Upper lobe of right lung (tissue), 1 donor: ENCODE measurements at places on chromosomes 11 and 22. TPM values are rescaled to one million over a fixed set of nuclear protein-coding genes. Genes with fewer than 3 reads are reported as not detected.
A peak's percentile ranks its signal among the peaks of the same experiment; 100 is the strongest.

DNA sequence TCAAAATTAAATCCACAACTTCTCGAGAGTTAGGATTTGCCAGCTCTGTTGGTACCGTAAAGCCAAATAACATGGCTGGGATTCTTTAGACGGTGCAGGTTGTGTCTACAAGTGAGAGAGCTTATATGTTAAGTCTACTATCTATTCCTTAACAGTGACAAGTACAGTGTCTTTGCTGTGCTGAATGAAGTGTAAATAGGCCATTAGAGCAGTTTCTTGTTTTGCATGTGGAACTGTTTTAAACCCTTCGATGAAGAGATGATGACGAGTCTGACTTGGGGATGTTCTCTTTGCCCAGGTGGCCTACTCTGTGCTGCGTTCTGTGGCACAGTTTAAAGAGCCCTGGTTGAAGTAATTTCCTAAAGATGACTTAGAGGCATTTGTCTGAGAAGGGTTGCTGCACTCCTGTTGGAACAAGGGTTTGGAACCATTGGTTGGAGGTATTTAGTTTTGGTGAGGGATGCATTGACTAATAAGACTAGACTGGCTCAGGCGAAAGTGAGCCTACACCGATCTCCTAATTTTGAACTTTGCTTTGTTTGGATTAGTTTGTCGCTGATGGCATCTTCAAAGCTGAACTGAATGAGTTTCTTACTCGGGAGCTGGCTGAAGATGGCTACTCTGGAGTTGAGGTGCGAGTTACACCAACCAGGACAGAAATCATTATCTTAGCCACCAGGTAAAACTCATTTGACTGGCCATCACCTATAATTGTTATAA lies 988 bp downstream of the RPS3 start:
- peaks cover 27% of the 10 kb centered on the region for H3K4me1 ChIP-seq
- DNase-seq, result peak; percentile 6
- peak overlapping the region; percentile 96 for H3K27ac ChIP-seq
- peak overlapping the region; percentile 83 for H3K4me3 ChIP-seq
- H3K36me3 ChIP-seq, result peaks cover 48% of the 10 kb centered on the region

DNA sequence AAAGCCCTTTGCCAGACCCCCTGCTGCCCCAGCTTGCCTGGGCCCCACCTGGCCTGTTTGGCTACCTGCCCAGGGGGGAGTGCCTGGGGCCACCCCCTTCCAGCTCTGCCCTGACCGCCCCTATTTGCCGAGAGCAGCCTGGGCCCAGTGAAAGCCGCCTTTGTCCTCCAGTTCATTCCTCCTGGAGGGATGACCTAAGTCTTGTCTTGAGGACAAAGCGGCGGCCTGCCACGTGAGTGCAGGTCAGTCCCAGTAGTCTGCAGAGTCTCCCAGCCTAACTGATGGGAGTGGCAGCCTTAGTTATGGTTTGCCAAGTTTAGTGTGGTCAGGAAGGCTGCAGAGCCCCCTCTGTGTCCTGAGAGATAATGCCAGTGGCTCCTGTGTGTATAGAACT lies 115.9 kb upstream of the CRYBB3 start:
- no peak overlapping the region for H3K4me3 ChIP-seq
- peaks cover 12% of the 10 kb centered on the region for H3K4me1 ChIP-seq
- no peaks in the 10 kb centered on the region for H3K27me3 ChIP-seq
- H3K27ac ChIP-seq, result no peak overlapping the region
- DNase-seq, result no peak
- no peaks in the 10 kb centered on the region for H3K36me3 ChIP-seq

Gene ABCG4
- 0.14 TPM for total RNA-seq

DNA sequence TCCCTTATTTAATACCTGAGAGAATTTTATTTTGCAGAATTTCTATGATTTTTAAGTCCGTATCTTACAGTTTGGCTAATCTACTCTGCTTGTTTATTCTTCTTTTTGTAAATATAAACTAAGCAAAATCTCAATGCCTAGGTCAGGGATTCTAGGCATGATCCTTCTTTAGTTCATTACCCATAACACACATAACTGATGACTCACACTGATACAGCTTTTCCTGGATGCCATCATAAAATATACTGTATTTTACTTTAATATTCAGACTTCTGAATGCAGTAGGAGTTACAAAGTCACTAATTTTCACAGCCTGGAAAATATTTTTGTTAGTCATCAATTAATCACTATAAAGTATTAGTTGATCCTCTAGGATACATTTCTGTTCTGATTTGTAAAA lies 898.2 kb upstream of the RAG2 start:
- no peaks in the 10 kb centered on the region for H3K36me3 ChIP-seq
- no peak overlapping the region for H3K4me3 ChIP-seq
- no peak overlapping the region for H3K27ac ChIP-seq

Gene RHOD
- total RNA-seq, result 16.7 TPM

DNA sequence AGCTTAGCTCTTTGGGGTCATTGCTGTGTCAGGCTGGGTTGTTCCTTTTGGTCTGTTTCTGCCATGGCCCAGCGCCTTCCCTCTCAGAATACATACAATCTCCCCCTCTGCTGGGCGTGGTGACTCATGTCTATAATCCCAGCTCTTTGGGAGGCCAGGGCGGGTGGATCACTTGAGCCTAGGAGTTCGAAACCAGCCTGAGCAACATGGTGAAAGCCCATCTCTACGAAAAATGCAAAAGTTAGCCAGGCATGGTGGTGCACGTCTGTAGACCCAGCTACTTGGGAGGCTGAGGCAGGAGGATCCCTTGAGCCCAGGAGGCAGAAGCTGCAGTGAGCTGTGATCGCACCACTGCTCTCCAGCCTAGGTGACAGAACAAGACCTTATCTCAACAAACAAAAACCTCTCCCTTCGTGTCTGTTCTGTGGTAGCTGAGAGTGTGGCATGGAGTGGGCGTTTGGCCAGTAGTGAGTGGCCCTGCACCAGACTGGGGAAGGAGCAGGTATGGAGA lies 46.7 kb upstream of the RAB1B start:
- H3K4me1 ChIP-seq, result no peaks in the 10 kb centered on the region
- peaks cover 58% of the 10 kb centered on the region for H3K36me3 ChIP-seq
- H3K4me3 ChIP-seq, result no peak overlapping the region
- peak; percentile 22 for DNase-seq

Gene OR6T1
- total RNA-seq, result not detected

DNA sequence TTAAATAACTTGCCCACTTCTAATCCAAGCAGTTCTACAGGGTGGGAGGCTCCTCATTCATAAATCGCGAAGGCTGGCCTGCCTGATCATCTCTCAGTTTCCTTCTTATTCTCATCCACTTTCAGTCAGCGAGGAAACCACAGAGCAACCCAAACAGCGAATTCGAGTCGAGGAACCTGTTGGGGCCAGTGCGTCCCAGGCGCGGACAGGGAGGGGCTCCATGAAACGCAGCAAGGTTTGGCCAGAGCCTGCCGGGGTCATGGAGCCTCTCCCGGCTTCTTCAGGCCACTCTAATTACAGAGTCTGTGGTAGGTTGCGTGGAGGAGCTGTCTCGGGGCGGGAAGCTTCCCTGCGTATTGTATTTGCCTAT lies 741 bp upstream of the NAV2 start:
- H3K36me3 ChIP-seq, result no peaks in the 10 kb centered on the region
- DNase-seq, result no peak
- H3K27me3 ChIP-seq, result peaks cover 12% of the 10 kb centered on the region
- H3K4me3 ChIP-seq, result peak overlapping the region; percentile 64
- peaks cover 24% of the 10 kb centered on the region for H3K4me1 ChIP-seq

- H3K27ac ChIP-seq, result no peak within 1 kb of the TSS
- no peaks in the 10 kb centered on the region for H3K36me3 ChIP-seq
Measured at GRCh38 chr22:26656891-26657851, at the start of gene MIAT. Gene MIAT (plus strand): TSS chr22:26657588.
